ENCODE measurements at places on chromosomes 16 and 17.

DNA sequence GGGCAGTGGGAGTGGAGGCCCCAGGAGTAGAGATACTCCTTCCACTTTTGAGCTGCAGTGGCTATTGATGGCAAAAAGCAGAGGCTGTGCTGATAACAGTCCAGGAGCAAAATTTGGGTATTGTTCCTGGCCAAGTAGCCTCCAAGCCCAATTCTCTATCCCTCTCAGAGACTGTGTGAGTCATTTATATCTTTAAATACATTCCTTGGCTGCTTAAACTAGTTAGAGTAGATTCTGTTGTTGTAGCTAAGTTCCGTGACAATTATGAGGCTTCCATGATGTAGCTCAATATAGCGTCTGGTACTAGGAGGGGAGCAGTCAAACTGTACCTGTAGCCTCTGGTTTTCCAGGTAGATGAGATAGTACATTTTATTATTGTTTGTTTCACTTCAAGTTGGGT is 19.9 kb upstream of the UBE2G1 start:
- no peak for DNase-seq

DNA sequence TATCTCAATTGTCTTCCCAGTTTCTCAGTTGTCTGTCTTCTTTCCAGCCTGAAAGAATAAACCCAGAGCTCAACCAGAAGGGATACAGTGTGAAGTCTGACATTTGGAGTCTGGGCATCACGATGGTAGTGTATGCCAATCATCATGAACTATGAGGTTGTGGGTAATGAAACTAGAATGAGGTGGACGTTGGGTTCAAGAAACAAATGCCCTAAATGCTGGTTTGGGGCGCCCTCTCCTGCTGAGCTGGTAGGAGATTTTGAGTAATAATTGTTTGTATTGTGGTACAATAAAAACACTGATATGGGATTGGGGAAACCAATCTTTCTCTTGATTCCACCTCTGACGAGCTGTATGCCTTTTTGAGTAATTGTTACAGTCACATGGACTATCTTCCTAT is 110.4 kb downstream of the MAP2K6 start:
- DNase-seq, result peak; percentile 28

GRCh38 chr16:69483611-69484010 is 59.2 kb downstream of the CYB5B start:
- no peak for DNase-seq

- no peak for DNase-seq
Measured at GRCh38 chr17:19288453-19288852, 51.3 kb downstream of the EPN2 start.

DNA sequence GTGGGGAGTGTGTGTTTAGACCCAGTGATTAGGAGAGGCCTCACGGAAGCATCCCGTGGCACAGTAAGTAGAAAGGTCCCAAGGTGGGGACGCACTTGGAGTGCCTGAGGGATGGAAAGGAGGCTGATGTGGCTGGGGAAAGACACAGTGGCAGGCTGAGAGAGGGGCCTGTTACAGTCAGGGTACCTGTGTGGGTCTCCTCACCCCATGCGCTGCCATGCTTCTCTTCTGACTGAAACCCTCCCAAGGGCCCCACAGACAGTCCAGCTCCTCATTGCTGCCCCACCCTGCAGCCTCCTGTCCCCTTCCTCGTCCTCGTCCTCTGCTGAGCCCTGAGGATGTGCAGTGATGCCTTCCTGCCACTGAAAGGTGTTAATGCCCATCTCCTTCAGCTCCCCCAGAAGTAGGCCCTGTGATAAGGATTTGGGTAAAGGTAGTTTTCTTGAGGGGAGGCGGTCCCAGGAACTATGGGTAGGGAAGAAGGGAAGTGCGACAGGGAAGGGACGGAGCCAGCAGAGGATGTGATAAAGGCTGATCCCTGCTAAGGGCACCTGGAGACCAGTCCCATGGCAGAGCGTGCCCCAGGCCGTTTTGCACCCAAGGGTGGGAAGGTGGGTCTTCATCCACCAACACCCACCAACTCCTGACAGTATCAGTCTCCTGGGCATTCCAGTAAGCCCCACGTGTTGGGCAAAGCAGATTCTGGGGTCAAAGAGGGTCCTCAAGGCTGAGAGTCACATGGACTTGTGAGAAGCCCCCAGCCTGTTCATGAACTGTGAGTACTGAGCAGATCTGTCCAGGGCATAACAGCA is 237.2 kb downstream of the GSG1L start:
- DNase-seq, result no peak

DNA sequence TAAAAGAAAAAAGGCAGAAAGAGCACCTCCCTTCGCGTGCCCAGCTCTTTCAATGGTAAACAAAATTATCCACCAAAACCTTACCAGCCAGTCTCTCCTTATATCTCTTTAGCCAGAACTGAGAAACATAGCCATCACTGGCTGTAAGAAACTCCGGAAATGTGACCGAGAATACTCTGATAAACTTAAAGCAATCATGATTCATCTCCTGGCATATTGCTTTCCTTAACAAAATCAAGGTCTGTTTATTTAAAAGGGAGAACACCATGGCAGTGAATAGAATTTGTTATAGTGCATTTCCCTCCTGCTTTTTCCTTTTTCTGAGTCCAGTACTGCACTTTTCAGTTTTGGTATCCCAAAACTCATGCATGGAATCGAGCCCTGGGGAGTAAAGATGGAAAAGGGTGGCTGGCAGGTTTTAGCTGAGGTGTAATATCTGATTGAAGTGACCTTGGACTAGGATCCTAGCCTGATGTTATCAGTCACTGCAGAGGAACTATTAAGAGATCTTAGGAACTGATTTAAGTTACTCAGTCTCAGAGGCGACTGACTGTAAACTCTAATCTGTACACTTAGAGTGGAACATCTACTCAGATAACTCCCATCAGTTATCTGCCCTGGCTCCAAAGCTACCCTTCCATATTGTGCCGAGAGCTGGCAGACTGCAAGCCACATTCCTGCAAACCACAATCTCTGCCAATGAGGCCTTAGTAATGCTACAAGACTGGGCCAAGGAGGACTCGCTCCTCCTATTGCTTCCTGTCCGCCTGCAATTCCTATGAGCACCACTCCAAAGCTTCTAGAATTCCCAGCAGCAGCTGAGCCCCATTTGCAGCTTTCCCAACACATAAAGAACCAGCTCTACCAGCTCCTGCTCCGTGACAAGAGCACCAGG is 7.4 kb upstream of the COX10 start:
- no peak for DNase-seq

GRCh38 chr17:65942592-65942991 is 249.3 kb downstream of the CEP112 start:
- no peak for DNase-seq

- DNase-seq, result no peak
Measured at GRCh38 chr17:33854596-33854995, 400.5 kb upstream of the CCL2 start.

DNA sequence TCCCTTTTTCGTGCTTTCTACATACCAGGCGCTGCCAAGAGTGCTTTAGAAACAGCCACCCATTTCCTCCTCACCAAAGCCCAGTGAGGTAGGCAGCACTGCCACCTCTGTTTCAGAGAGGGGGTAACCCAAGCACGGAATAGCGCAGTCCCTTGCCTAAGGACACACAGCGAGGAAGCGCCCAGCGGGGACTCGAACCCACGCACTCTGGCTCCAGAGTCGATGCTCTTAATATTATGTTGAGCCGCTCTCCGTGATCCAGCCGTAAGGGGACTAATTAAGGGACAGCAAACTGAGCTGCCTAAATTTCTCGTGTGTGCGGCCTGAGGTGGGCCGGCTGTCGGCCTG is 497 bp downstream of the CES1 start:
- no peak for DNase-seq

GRCh38 chr17:75135946-75136345 is 4.4 kb upstream of the NT5C start:
- DNase-seq, result no peak

GRCh38 chr16:30934827-30935557 is 11.6 kb downstream of the FBXL19 start:
- DNase-seq, result no peak

- DNase-seq, result peak; percentile 45
Measured at GRCh38 chr16:22948603-22949368, 134.8 kb downstream of the HS3ST2 start.

DNA sequence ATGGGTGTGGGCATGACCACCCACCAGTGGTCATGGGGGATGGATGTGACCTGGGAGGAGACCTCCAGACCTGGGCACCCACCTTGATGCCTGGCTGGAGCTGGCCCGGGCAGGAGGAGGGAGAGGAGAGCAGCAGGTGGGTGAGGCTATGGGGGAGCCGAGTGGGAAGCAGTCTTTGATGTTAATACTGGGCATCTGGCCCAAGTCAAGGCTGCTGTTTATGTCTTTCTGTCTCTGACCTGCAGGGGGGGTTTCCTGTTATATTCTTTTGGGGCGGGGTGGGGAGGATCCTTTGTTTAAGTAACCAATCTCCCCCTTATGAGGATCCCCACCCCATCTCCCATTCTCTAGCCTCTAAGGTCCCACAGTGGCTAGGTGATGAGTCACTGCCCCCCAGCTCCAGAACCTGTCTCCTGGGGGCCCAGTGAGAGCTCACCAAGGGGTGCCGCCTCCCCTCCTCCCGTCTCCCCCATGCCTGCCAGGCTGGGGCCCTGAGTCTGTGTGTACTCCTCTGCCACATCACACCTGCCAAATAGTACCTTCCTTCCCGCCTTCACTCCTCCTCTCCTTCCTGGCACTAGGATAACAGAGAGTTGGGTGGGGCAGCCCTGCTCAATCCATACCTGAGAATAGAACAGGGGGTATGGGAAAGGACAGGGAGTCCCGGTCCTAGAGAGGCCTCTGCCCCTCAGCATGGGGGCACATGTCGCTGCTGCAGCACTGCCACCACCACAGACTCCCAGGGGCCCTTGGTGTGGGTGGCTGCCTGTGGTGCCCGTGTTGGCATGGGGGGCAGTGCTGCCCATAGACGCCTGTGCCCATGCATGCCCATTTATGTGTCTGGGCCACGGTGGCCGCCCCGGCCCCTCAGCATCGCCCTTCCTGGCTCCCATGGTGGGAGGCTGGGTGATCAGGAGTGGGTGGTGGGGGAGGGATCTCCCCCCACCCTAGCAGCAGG is 7.3 kb downstream of the THRA start:
- peak; percentile 71 for DNase-seq

- DNase-seq, result no peak
Measured at GRCh38 chr16:30896261-30896888, at the start of gene CTF1. Gene CTF1, plus strand, starts transcription at chr16:30896614. Its CDS starts 30 bp downstream, at chr16:30896644.

- DNase-seq, result no peak
Measured at GRCh38 chr17:55168958-55169687, 95.6 kb upstream of the HLF start.

GRCh38 chr17:34582185-34582900 is 3.0 kb downstream of the TMEM132E start:
- peak; percentile 6 for DNase-seq

DNA sequence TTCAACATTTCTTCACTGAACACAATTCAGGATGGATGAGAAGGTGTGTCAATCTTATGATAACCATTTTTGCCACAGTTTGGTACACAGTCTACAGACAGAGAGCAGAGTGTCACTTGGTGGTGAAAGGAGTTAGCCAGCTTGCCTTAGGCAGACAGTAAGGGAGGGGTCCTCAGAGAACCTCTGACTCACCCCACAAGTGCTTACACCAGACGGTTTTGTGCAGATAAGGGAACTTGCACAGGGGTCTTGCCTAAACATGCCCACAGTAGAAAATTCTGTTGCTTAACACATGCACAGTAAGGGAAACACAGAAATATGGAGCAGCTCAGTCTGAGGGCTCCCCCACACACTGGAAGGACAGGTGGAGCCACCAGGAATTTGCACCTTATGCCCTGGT is 204.5 kb upstream of the CDH8 start:
- DNase-seq, result no peak

DNA sequence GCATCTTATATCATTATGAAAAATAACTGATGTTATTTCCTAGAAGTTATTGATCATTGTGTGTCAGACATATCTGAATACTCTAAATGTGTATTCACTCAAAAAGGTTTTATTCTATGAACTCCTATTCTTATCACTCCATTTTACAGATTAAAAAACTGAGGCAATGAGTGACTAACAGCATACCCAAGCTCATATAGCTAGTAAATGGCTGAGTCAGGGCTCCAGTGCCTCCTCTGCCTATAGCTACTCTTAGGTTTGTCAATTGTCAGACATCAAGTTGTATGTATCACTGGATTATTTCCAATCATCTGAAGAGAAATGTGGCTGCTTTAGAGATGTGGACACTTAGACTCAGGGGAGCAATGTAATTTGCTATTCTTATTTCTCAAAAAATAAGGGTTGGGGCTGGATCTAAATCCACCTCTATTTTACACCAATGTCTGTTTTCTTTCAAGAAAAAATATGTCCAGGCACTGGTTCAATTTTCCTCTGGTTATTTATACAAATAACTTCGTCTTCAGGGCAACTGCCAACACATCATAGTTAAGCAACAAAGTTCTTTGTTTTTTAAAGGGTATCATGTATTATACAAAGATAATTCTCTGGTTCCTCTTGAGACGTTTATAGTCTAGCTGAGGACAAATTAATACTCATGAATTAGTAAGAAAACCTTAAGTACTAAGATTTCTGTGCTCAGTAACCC is 328.9 kb upstream of the MAF start:
- no peak for DNase-seq

- no peak for DNase-seq
Measured at GRCh38 chr16:31706925-31707324, 166.7 kb upstream of the ZNF267 start.

GRCh38 chr17:59858167-59858816 is 34.5 kb downstream of the TUBD1 start:
- DNase-seq, result no peak

DNA sequence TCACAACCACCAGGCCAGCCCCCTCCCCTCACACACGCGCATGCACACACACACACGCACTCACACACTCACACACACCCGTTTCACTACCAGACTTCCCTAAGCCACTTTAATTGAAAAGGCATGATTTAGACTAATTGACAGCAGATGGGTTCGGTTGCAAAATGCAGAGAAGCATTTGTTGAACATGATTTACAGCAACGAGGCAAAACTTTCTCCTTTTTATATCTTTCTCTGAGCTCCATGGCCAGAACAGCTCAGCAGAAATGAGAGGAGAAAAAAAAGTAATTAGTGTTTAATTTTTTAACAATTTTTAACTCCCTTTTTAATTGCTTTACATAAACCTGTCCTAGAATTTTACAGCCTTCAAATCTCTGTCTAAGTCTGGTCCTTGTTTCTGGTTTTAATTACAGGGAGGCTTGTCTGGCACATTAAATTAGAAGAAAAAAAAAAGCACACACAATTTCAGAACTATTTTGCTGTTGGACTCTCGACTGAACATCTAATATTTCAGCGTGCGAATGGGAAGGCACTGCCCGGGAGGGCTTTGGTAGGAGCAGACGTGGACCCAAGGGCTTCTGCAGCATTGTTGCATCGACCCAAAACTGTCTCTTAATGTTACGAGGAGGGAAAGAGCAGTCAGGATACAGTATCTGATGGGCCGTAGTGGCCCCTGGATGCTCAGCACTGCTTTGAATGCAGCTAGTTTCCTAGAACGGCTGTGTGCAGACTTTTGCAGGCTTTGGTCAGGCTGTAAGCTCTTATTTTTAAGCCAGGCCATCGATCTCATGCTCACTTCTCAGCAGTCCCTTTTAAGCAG is 255.9 kb downstream of the SOX9 start:
- DNase-seq, result peak; percentile 51
